RWPE1 (cell line): ENCODE measurements at places on chromosomes 2 and 18.

DNA sequence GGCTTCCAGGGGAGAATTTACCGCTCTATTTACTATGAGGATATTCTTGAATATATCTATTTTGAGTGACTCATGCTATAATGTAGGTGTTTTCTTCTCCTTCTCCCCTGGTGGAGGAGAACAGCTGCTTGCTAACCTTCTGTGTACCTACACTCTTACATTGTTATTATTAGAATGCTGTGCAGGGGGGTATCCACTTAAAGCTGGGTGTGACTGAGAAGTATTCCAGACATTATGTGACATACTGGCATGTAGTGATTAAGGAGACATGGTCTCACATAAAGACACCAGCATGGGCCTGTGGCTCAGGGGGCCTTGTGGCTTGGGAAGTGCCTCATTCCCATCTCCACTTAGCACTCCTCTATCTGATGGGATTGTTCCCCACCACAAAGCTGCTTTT, 287.9 kb downstream of the PTPRM start:
- no peak for DNase-seq

- no peak for DNase-seq
Measured at GRCh38 chr2:157172239-157172638, 85.3 kb upstream of the GALNT5 start.

- no peak for DNase-seq
Measured at GRCh38 chr18:69032009-69032408, 234.1 kb downstream of the CCDC102B start.

DNA sequence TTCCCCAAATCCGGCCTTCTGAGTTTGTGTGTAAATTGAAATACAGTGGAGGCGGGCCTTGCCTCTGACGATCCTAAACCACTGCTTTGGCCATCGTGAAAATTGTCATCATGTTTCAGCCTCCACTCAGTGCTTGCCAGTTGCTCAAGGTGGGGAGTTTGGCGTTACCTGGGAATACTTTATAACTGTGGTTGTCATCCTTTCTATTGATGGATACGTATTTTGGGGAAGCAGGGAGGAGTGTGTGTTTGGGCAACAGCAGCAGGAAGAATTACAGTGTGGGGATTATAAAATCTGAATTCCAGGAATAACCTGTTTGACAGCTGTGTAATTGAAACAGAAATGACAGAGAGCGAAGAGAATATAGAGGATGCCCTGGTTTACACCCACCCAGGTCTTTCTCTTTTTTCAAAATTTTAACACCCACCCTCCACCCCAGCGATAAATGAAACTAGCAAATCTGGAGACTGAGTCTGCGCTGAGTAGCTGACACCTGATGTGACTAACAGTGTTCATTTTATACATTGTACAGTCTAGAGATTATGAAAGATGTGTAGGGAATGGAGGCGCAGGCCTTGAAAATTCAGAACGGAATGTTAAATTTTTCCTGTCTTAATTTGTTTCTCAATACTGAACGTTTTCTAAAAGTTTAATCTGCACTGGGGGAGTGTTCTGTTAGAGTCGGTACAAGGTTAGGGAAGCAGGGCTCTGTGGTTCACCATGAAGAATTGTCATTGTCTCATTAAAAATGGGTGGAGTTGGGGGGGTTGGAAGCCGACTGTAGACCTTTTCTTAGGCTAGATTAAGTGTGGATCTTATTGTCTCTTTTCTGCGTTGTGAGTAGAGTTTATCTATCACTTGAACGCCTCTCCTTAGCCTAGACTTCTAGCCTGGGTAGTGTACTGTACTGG, 1.6 kb downstream of the MAP4K4 start:
- DNase-seq: peak; percentile 34

GRCh38 chr2:85797921-85798320, 44.1 kb downstream of the ATOH8 start:
- DNase-seq: no peak

DNA sequence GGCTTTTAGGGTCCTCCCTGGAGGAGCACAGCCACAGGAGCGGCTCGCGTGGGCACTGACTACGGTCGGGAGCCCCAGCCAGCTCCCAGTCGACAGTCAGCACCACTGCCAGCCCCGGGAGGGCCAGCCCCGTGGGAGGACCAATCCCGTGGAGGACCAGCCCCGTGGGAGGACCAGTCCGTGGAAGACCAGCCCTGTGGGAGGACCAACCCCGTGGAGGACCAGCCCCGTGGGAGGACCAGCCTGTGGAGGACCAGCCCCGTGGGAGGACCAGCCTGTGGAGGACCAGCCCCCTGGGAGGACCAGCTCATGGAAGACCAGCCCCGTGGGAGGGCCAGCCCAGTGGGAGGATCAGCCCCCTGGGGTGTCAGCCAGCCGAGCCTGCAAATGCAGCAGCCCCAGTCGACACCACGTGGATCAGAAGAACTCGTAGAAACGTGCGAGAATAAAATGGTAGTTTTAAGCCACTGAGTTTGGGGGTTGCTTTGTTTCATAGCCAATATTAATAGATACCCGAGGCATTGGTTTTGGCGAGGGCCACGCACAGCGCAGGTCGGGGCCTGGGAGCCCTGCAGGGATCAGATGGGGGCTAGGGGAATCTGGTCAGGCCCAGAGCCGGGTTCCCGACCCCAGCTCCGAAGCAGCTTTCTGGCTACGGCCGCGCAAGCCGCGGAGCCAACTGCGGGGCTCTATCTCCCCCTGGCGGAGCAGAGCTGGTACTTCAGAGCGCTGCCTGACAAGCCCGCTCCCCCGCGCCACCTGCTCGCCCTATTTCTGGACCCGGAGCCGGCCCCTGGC, 73.0 kb downstream of the TEX51 start:
- peak; percentile 72 for DNase-seq

DNA sequence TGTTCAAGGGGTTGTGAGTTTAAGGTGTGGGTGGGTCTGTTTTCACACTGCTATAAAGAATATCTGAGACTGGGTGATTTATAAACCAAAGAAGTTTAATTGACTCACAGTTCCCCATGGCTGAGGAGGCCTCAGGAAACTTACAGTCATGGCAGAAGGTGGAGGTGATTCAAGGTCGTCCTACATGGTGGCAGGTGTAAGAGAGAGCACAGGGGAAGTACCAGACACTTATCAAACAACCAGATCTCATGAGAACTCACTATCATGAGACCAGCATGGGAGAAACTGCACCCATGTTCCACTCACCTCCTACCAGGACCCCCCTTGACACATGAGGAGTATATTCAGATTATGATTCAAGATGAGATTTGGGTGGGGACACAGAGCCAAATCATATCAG, 38.0 kb downstream of the RHBDD1 start:
- DNase-seq: no peak

DNA sequence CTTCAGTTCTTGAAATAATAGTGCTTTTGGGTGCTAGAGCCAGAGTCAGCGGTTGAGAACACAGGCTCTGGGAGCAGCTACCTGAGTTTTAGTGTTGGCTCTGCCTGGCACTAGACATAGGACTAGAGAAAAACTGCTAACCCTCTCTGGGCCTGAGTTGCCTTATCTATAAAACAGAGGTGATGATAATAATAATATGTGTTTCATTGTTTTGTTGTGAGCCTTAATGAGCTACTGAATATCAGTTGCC, 391.7 kb downstream of the PTPRM start:
- no peak for DNase-seq

DNA sequence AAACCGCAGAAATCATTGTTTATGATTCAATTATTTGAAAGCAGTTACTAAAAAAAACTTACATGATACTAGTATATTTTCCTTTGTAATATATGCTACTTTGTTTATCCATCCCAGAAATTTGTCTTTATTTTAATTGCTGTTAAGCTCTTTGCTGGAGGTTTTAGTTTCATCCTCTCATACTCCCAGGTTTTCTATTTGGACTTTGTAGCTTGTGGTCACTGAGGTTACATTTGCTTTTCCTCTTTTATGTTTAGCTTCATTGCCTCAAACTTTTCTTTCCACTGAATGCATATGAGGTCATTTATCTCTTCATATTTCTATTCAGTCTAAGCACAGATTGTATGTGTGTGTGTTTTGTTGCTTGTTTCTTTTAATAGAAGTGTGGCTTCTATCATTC, 89.9 kb downstream of the ERBB4 start:
- DNase-seq: no peak

DNA sequence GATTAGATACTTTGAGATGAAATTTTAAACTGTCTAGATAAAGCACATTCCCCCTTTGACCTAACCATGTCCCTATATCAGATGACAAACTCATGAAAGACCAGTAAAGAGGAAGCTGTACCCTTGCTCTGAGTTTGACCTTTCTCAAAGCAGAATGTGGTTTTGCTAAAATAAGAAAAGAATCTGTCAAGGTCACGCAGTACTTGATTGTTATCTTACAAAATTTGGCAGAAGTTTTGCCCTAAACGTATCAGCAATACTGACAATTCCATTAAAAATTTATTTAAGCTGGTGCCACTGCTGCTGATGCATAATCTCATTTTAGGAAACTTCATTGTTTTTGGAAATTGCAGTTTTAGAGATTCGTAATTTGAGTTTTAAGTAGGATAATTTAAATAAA, 31.2 kb upstream of the GALM start:
- DNase-seq: no peak

GRCh38 chr18:27461957-27462356, 276.8 kb upstream of the CHST9 start:
- no peak for DNase-seq

DNA sequence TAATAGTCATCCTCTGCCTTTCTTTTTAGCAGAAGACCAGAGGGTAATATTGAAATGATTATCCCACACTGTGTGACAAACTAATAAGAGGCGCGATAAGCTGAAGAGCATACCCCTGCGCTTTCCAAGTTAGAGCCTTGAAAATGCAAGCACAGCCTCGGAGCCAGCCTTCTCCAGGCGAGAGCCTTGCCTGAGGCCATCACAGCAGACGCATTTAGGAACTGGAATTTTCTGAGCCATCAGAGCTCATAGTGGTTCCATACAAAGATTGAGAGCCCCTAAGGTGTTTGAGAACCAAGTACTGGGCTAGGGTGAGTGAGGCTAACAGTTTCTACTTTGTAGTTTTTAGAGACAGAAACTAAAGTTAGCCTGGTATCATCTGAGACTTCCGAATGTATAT, 19.9 kb downstream of the PSMG2 start:
- no peak for DNase-seq

DNA sequence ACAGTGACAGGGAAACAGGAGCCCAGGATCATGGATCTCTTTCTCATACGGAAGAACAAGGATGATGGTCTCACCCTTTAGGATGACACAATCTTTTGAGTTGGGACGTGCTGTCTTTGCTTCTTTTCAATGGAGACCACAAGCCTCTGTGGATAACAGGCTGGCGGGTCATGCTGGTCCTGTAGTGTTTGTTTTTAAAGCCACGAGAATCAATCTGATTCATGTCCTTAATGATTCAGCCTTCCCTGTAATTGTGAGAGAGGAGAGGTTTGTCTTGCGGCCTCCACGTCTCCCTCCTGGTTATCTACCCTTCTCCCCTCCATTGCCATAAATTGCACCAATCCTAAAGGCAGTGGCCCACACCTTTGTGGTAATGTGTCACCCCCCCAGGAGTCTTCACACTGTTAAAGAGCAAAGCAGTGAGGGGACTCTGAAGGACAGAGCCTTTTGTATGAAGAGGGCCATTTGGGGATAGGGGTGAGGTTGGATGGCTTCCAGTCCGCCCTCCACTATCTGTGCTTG, 87.7 kb upstream of the TGFA start:
- no peak for DNase-seq

- DNase-seq: no peak
Measured at GRCh38 chr18:64202210-64202836, 53.4 kb upstream of the LINC00305 start.

GRCh38 chr2:8552293-8552801, 129.5 kb upstream of the ID2 start:
- no peak for DNase-seq

DNA sequence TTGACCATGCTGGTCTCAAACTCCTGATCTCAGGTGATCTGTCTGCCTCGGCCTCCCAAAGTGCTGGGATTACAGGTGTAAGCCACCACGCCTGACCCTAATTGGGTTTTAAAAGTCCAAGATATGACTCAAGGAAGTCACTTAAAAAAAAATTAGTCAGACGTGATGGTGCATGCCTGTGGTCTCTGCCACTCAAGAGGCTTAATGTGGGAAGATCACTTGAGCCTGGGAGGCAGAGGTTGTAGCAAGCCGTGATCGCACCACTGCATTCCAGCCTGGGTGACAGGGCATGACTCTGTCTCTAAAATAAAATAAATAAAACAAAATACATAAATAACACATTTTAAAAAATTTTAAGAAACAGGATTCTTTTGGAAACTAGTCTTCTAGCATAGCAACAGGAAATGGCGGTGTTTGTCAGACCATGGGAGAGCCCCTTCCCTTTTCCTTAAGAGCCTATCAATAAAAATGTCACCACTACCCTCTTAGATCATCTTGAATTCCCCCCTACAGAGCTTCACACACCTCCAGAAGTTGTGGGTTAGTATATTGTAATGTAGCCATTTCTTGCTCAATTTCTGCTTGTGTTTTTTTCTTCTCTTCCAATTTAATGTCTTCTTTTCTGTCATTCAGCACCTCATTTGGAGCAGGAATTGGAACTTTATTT, 20.1 kb downstream of the SFT2D3 start:
- no peak for DNase-seq

DNA sequence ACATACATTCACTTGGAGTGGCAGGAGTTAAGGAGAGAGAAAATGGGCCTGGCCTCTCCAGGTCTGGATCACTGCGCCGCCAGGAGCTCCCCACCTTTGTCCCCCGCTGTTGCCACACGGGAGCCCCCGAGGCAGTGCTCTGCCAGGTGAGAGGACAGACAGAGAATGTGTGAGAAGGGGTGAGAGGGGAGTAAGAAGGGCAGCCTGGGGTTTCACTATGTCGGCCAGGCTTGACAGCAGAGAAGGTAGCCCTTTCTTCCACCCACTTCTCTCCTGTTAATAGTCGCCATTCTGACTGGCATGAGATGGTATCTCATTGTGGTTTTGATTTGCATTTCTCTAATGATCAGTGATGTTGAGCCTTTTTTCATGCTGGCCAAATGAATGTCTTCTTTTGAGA, 26.2 kb upstream of the ARHGEF4 start:
- DNase-seq: no peak

GRCh38 chr2:193693758-193694157, 1499.0 kb upstream of the TMEFF2 start:
- no peak for DNase-seq

GRCh38 chr2:225317186-225317585, 82.3 kb upstream of the NYAP2 start:
- no peak for DNase-seq

- DNase-seq: no peak
Measured at GRCh38 chr2:10424051-10424450, 24.1 kb downstream of the ODC1 start.

DNA sequence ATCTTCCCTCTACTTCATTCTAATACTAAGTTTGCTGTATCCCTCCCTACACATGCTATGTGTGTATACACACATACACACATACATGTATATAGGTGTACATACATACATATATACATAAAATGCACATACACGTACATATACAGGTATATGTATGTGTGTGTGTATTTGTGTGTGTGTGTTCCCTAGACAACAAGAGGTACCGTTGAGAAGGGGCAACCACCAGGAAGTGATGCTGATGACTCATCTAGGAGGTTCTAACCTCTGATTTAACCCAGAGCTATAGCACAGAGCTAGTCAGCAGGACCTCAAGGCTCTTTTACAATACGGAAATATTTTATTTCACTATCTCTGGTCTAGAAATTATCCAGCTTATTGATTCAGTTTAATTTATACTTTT, 139.2 kb downstream of the LAMA3 start:
- peak; percentile 81 for DNase-seq
